Mesenteric fat pad (tissue), 1 donor: ENCODE measurements at places on chromosomes 3 and 15. TPM values are rescaled to one million over a fixed set of nuclear protein-coding genes. Genes with fewer than 3 reads are reported as not detected.

The TRAT1 gene
- total RNA-seq, result not detected

- DNase-seq, result no peak
These were observed 587.0 kb upstream of the GRM7 start for GRCh38 chr3:6273878-6274277.

The KCNMB3 gene
- 3.2 TPM for total RNA-seq

The POMGNT2 gene
- total RNA-seq, result 16.1 TPM

DNA sequence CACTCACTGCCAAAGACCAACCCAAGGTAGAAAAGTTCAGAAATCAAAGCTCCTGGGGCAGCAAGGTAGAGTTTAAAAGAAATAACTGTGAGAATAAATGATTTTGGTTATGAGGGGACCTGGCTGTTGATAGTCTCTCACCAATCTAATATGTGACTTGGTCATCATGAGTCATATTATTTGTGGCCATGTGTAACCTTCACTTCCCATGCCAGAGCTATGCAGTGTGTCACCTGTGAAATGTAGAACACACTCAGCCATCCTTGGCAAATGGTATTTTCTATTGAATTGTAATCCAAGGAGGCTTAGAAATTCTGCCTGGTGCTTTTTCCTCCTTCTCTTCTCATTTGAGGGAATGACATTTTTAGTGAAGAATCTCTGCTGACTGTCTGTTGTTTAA, 184.2 kb upstream of the STAC start:
- DNase-seq, result no peak

GRCh38 chr3:184361532-184361931, at the start of the genes CLCN2 and POLR2H:
Gene CLCN2 (minus strand): TSS chr3:184361605. CDS start chr3:184361479, 126 bp downstream.
Gene POLR2H (plus strand): TSS chr3:184361710. CDS start chr3:184363493, 1,783 bp downstream.
- no peak for DNase-seq

The OXTR gene
- 0.06 TPM for total RNA-seq

- no peak for DNase-seq
These were observed 109.6 kb upstream of the ARHGEF3 start for GRCh38 chr3:56911363-56911762.

DNA sequence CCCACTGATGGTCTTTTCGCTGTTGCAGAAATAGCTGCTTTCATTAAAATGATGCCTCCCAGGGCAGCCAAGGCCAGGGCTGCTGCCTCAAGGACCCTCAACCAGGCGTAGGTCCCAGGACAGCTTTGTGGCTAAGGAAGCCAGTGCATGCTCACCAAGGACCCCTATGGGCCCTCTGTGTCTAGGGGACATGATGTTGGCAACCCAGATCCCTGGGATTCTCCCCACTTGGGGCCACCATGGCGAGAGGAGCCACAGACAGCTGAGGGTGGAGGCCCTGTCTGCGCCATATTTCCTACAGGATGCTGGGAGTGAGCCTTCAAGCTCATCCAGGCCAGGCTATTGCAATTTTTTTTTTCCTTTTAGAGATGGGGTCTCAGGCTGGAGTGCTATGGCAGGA, 137.2 kb downstream of the CHSY1 start:
- no peak for DNase-seq

DNA sequence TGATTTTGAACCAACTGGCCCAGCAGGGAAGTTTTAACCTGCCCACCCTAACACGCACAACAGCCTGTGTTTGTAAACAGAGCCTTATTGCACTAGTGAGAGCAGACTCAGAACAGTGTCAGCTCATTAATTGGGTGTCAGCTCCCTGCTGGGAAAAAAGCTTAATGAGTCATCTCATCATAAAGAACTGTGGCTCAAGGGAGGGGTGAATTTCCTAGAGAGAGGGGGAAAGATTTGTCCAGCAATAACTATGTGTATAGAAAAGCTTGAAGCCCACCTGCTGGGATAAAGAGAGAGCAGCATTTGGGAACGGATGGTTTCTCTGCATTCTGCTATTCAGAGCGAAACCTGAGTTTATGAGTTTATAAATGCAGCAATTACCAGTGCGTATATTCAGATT, 48.9 kb upstream of the GMNC start:
- DNase-seq, result no peak

The IREB2 gene
- 57.1 TPM for total RNA-seq

The PLA2G4D gene
- not detected for total RNA-seq
